Activated CD4-positive, alpha-beta memory T cell treated with anti-CD3 and anti-CD28 coated beads for 36 hours (primary cell): ENCODE measurements at places on chromosomes 2 and 18. TPM values are rescaled to one million over a fixed set of nuclear protein-coding genes. Genes with fewer than 3 reads are reported as not detected.
A peak's percentile ranks its signal among the peaks of the same experiment; 100 is the strongest.

DNA sequence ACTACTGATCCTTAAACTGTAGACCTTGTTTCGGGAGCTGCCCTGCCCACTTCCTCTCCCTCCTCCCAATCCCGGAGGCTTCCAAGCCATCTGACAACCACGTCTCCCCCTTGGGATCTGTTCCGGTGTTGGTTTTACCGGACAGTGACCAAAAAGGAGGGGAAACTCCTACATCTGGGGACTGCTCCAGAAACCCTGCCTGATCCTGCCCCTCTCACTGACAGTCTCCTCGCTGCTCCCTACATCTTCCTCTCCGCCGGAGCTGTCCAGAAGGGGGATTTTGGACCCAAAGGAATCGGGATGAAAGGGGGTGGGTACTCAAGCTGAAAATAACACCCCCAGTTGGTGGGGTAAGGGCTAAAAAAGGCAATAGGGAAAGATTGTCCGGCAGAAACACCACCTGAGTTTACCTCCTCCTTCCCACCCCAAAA is 1.5 kb downstream of the INO80D start:
- DNase-seq: peak; percentile 41

DNA sequence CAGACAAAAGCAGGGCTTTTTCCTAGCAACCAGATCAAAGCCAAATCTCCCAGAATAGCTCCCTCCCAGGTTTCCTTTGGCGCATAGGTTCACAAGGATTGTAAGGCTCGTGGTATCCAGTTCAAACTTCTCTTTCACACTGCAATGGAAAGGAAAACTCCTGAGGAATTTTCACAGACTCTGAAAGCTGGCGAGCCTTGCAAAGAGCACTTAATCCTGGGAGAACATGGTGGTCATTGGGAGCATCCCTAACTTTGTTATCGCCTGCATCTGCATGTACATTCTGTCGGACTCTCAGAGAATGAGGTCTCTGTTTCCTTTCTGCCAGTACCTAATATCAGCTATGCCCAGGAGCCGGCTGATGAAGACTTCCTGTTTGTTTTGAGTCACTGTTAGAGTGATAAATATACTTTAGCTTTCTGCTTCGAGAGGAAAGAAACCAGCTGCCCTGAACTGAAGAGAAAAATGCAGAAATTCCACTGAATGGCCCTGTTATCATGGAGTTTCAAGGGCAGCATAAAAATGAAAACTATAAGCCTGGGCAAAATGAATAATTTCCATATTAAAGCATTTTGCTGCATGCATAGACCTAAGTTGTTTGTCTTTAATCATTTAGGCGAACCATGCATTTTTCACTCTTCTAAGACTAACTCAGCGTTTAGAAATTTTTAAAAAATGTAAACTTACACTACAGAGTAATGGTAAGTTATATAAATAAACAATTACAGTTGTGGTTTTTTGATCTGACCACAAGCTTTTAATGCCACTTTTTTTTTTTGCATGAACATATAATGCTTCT is 76.4 kb upstream of the ZEB2 start:
- no peak for DNase-seq

The PIEZO2 gene
- total RNA-seq: not detected

DNA sequence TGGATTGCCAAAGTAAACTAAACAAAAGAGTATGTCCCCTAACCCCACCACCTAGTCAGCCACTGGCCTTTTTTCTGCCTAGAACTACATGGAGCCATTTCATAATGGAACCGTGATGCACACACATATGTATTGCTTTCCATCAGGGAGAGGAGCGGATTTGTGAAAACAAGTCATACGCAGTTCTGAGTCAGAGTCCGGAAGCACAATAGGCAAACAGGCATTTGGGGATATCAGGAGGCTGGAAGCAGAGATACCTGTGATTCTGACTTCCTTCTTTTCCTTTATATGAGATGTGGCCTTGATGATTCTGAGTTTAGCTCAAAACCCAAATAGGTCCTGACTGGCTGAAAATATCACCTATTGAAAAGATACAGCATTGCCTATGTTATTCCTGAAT is 93.5 kb downstream of the TMEM163 start:
- DNase-seq: no peak

DNA sequence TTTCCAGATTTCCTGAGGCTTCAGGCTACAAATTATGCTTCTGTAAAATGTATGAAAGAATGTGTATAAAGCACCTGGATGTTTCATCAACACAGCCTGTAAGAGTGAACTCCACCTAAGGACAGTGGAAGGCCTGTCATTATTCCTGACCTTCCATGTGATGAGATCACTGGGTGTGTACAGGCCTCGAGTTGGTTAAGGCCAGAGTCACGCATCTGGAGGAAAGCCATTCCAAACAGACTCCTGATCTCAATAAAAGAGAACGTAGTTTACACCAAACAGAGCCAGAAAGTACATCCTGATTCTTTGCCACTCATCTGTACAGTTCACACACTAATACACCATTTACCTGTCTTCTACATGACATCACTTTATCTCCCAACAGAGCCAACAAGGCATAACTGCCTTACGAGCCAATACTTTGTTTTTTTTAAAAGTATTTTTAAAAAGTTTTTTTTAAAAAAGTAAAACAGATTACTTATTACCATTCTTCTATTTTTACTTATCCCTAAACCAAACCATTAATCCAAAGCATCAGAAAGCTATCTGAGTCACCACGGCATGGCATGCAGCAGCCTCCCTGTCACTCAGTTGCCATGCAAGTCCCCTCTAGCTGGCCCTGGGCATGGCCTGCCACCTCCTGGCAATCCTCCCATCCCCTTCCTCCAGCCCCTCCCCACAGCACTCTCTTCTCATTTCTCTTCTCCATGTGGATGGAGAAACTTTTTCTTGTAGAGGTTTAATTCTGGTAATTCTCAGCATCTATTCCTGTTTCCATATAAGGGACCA is 78.8 kb upstream of the TFCP2L1 start:
- DNase-seq: no peak

DNA sequence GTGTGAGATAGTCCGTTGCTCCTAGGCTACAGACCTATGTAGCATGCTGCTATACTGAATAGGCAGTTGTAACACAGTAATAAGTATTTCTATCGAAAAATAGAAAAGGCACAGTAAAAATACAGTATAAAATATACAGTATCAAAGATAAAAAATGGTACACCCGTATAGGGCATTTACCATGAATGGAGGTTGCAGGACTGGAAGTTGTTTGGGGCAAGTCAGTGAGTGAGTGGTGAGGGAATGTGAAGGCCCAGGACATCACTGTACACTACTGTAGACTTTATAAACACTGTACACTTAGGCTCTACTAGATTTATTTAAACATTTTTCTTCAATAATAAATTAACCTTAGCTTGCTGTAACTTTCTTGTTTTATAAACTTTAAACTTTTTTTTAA is 3.5 kb downstream of the MAP3K20 start:
- no peak for DNase-seq

DNA sequence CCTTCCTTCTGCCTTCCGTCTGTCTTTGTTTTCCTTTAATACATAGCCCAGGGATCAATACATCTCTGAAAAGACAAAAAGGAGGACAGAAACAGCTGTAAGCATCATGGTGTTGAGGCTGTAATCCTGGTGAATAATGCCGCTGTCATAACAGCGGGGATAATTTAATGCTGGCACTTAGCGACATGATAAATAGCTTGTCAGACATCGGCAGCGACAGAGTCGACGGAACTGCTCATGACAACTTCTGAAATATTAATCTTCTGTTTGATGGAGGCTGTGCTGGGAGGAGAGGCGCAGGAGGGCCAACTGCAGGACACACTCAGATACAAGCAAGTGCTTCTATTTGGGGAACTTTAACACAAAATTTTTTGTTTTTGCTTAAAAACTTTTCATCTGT is 602.2 kb downstream of the GALR1 start:
- DNase-seq: no peak

DNA sequence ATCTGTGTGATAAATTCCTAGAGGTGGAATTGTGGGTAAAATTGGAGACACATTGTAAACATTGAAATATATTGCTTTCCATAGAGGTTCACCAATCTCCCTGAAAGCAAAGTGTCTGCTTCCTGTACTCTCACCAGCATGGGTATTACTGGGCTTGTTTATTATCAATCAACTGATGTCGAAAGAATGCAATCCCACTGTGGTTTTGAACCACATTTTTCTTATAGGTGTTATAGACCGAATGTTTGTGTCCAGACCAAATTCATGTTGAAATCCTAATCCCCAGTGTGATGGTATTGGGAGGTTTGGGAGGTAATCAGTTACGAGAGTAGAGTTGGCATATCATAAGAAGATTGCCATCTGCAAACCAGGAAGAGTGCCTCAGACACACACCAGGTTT is 1212.4 kb downstream of the LRP1B start:
- DNase-seq: no peak

DNA sequence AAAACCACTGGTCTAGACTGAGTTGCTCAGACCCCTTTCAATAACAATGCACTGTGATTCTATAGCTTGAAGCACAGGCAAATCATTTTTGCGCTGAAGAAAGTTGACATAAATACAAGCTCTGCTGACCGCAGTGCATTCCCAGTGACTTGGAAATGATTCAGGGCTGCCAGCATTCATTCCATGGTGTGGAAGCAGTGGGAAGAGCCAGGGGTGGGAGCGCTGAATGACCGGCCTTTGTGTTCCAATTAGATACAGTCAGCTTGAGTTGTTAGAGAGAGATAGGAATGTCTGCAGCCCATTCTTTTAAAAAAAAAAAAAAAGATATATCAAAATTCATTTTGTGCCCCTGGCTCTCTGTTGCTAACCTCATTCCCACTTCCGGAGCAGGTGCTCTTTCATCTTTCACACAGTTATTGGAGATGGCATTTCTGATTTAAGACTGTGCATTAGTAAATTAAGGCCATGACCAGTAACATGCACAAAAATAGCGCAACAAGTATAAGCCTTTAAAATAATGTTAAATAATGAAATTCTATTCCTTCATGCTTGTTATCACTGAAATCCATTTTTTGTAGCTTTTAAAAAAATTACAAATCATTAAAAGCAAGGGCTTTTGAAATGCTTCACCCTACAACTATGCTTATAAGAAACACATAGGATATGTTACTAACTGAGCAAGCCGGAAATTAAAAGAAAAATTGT is 59.4 kb upstream of the CTLA4 start:
- DNase-seq: no peak

The LHCGR gene
- total RNA-seq: not detected

The SCTR gene
- not detected for total RNA-seq

- no peak for DNase-seq
Measured at GRCh38 chr2:215249501-215249900, 62.4 kb upstream of the ATIC start.

GRCh38 chr18:58502628-58503027 is 126.3 kb downstream of the ALPK2 start:
- no peak for DNase-seq

The POTEE gene
- total RNA-seq: 0.57 TPM
